Naive thymus-derived CD8-positive, alpha-beta T cell (primary cell): ENCODE measurements at places on chromosomes 3 and 15. TPM values are rescaled to one million over a fixed set of nuclear protein-coding genes. Genes with fewer than 3 reads are reported as not detected.
A peak's percentile ranks its signal among the peaks of the same experiment; 100 is the strongest.

- H3K27ac ChIP-seq = no peak overlapping the region
- no peaks in the 10 kb centered on the region for H3K27me3 ChIP-seq
- no peak for DNase-seq
- no peaks in the 10 kb centered on the region for H3K36me3 ChIP-seq
Observed at GRCh38 chr3:20878691-20879090, 692.7 kb upstream of the SGO1 start.

DNA sequence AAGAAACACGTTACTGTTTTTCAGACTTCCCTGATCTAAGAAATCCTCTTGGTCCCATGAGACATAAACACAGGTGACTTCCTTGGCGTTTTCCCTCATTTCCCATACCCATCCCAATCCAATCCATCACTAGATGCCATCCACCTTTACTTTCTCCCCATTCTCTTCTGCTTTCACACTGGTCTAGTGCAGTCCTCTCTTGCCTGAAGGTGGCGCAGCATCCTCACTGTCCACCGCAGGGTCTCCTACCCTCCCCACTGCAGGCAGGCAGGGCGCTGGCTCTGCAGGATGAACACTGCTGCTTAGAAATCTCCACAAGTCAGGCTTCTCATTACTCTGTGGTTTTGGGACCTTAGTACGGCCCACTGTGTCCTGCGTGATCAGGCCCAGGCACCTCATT, 58.2 kb downstream of the RAB7A start:
- H3K27me3 ChIP-seq = no peaks in the 10 kb centered on the region
- H3K27ac ChIP-seq = peak overlapping the region; percentile 84
- H3K36me3 ChIP-seq = no peaks in the 10 kb centered on the region

CD200R1 gene
- 8.8 TPM for total RNA-seq

GRCh38 chr3:12192173-12192572, 33.5 kb upstream of the TIMP4 start:
- H3K4me1 ChIP-seq = peaks cover 6% of the 10 kb centered on the region
- no peaks in the 10 kb centered on the region for H3K27me3 ChIP-seq
- H3K36me3 ChIP-seq = no peaks in the 10 kb centered on the region
- no peak overlapping the region for H3K4me3 ChIP-seq
- no peak for DNase-seq
- H3K27ac ChIP-seq = no peak overlapping the region

FOXB1 gene
- total RNA-seq = not detected

- no peak overlapping the region for H3K4me3 ChIP-seq
- no peak for DNase-seq
- peaks cover 5% of the 10 kb centered on the region for H3K36me3 ChIP-seq
- H3K27ac ChIP-seq = no peak overlapping the region
- no peaks in the 10 kb centered on the region for H3K27me3 ChIP-seq
- peaks cover 12% of the 10 kb centered on the region for H3K4me1 ChIP-seq
Observed at GRCh38 chr3:41749988-41750387, 211.9 kb downstream of the ULK4 start.

DNA sequence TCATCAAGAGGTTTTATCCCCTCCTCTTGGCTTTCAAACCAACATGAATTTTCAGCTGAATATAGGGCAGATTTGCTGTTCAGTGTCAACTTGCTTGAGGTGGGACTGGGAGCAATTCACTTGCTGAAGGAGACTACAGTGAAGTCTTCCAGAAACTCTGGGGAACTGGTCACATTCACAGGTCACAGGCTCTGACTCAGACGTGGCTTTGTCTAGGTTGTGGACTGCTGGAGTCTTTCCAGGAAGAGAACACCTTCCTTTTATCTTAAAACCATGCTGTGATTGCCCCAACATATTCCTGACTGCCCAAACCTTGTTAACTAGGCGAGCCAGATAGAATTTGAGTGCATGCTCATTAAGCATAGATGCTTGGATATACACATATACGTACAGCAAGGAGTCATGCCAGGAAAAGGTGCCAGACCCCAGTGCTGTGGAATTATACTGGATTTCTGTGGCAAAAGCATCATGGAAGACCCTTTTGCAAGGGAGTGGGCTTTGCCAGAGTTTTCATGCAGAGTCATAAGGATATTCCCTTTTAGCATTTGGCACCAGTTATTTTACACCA, 399.1 kb upstream of the TBL1XR1 start:
- peaks cover 82% of the 10 kb centered on the region for H3K4me1 ChIP-seq
- no peak for DNase-seq
- H3K36me3 ChIP-seq = no peaks in the 10 kb centered on the region
- no peaks in the 10 kb centered on the region for H3K27me3 ChIP-seq
- H3K27ac ChIP-seq = peak overlapping the region; percentile 29

COL6A5 gene
- not detected for total RNA-seq

SERPINI2 gene
- not detected for total RNA-seq

GRCh38 chr3:44061961-44062360, 179.7 kb upstream of the TOPAZ1 start:
- H3K27me3 ChIP-seq = no peaks in the 10 kb centered on the region
- no peaks in the 10 kb centered on the region for H3K36me3 ChIP-seq
- H3K4me1 ChIP-seq = peaks cover 38% of the 10 kb centered on the region
- DNase-seq = no peak
- H3K27ac ChIP-seq = no peak overlapping the region

DNA sequence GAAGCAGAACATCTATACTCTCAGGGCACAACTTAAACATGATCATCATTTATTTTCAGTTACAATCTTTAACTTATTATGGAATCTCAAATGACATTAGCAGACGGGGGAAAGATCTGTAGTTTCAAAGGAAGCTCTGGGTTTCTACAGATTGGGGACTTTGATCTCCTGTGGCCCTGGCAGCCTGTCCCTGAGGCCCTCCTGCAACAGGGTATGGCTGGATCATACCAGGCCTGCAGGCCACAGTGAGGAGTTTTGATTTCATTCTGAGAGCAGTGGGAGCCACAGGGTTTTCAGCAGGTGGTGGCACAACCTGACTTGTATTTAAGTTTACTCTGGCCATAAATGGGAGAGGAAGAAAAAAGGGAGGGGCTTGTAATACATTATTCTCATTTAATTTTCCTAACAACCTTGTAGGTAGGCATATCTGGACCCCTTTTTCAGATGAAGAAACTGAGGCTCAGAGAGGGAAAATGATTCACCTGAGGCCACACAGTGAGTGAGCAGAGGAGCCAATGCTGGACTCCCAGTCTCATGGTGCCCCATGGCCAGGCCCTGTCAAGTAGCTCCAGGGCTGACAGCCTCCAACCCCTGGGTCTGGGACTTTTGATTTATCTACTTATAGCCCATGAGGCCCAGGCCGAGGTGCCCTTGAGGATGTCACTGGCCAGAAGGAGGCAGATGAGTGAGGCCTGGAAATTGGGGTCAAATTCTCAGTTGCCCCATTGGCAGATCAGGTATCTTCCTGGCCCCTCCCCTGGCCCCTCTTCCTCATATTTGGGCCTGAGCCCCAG, 71.0 kb downstream of the ATP2B2 start:
- no peak overlapping the region for H3K4me3 ChIP-seq
- H3K27me3 ChIP-seq = no peaks in the 10 kb centered on the region
- DNase-seq = no peak
- H3K27ac ChIP-seq = peak overlapping the region; percentile 59
- H3K36me3 ChIP-seq = no peaks in the 10 kb centered on the region

RRP9 gene
- 15.9 TPM for total RNA-seq

DNA sequence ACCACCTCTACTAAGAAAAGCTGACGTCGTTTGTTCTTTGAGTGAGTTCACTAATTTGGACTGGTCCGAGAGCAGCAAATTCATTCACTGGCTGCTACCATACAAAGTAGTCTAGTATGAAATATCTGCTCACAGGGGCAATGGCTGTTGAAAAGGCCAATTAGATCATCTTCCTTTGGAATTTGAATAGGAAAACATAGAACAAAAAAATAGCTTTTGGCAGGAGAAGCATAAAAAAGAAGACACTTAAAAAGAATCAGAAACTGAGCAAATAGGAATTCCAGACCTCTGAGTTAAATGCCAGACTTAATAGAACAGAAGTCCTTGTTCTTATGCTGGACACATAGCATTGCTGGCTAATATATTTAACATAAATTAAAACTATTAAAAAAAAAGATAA, 159.3 kb downstream of the IL1RAP start:
- H3K27me3 ChIP-seq = peaks cover 5% of the 10 kb centered on the region
- H3K27ac ChIP-seq = no peak overlapping the region
- no peaks in the 10 kb centered on the region for H3K36me3 ChIP-seq
- no peak for DNase-seq
- H3K4me3 ChIP-seq = no peak overlapping the region

DNA sequence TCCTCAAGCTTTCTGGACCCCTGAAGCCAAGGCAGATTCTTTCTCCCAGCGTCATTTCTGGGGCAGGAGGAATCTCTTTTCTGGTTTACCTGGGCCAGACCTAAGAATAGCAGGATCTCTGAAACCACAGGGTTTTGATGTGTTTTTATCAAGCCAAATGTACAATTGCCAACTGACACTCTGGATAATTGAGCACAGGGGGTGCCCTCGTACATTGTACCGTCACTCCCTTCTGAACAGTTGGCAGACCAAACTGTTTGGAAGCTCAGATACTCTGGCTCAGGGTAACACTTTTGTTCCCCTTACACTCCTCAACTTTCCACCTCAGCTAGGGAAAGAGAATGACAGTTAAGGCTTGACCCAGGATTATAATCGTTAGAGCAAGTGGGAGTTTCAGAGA, 49.9 kb downstream of the ASTE1 start:
- no peaks in the 10 kb centered on the region for H3K27me3 ChIP-seq
- H3K4me1 ChIP-seq = peaks cover 2% of the 10 kb centered on the region
- peaks cover 73% of the 10 kb centered on the region for H3K36me3 ChIP-seq
- no peak overlapping the region for H3K27ac ChIP-seq
- no peak overlapping the region for H3K4me3 ChIP-seq

- no peak for DNase-seq
- peaks cover 7% of the 10 kb centered on the region for H3K4me1 ChIP-seq
- no peaks in the 10 kb centered on the region for H3K36me3 ChIP-seq
- H3K27me3 ChIP-seq = peaks cover 3% of the 10 kb centered on the region
Observed at GRCh38 chr15:68310804-68311463, 33.4 kb downstream of the FEM1B start.

DNA sequence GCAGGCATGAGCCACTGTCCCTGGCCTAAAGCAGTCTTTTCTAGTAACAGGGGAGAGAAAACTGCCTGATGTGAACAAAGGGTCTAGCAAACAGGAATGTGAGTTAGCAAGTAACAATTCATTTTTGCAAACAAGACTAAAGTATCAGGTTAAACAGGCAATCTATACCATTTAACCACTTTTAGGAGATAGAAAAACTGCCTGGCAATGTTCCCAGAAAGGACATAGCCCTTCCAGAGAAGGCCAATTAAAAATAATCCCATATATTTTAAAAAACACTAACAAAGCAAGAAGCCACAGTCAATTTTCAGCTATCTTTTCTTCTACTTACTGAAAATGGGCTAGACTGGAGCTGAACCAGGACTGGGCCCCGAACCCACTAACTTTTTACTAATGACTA, 6.3 kb downstream of the RBSN start:
- no peaks in the 10 kb centered on the region for H3K27me3 ChIP-seq
- DNase-seq = no peak
- H3K27ac ChIP-seq = no peak overlapping the region

RAD51 gene
- total RNA-seq = 0.69 TPM

- no peak overlapping the region for H3K4me3 ChIP-seq
- no peaks in the 10 kb centered on the region for H3K36me3 ChIP-seq
- H3K27ac ChIP-seq = no peak overlapping the region
Observed at GRCh38 chr3:140821493-140821892, 120.1 kb upstream of the SLC25A36 start.

- H3K4me3 ChIP-seq = no peak overlapping the region
- no peaks in the 10 kb centered on the region for H3K27me3 ChIP-seq
- no peak overlapping the region for H3K27ac ChIP-seq
Observed at GRCh38 chr3:106167728-106168127, 298.9 kb upstream of the CBLB start.

GCSAM gene
- 15.1 TPM for total RNA-seq
